ENCODE measurements at places on chromosomes 5 and 9.

- no peak for DNase-seq
These were observed 10.4 kb downstream of the TRIM14 start for GRCh38 chr9:98108531-98109031.

DNA sequence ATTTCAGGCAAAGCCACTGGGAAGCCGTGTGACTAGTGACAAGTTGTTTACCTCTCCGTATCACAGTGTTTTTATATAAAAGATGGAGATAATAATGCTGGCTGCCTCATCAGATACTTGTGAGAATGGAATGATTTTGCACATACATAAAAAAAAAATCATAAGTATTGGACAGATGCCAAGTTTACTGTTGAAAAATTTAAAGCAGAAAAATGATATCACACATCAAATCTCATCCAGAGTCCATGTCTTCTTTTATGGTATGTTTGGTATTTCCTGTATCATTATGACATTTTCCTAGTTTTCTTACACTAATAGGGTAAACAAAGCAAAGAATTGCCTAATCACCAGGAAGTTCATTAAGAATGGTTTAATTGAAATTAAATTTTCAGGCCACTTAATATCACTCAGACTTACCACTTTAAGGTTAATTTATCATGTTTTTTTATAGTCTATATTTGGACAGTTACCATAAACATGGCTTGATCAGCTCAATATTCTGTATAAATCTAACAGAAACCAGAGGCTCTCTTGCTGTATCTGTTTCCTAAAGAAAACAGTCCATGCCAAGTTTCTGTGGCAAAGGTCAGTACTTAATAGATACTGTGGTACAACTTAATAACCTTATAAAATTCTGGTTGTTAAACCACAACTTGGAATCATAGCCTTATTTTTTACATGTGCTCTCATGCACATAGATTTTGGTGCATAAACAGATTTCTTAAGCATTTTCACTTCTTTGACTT, 656.5 kb upstream of the RIOK2 start:
- no peak for DNase-seq

DNA sequence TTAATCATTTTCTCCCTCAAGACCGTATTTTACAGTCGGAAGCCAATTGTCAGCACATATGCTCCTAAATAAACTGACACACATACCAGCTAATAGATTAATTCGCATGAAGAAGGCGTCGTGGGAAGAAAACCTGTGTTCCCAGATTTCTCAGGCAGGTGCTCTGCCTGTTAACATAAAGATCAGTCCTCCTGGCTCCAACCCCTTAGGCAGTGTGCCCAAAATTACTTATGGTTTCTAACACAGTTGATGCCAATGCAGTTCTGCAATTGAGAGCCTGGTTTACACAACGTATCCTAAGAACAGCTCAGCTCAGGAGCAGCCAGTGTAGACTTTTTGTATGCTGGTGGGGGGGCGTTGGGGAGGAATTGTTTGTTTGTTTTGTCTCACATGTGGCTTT, 208.3 kb downstream of the ENC1 start:
- DNase-seq = peak; percentile 60

DNA sequence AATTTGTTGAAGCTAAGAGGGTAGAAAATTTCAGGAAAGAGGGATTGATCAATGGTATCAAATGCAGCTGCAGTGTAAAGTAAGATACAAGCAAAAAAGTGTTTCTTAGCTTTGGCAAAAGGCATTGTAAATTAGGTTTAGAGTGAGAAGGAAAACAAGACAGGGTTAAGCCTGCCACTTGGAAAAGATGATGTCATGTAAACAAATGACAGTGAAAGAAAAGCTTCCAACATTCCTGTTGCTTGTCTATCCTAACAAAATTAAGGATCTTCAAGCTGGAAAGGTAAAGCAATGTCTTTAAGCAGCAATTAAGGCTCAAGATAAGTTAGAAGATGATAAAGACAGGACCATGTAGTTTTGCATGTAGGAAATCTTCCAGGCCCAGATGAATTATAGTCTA, 139.1 kb upstream of the PPP2R2B start:
- DNase-seq = no peak

DNA sequence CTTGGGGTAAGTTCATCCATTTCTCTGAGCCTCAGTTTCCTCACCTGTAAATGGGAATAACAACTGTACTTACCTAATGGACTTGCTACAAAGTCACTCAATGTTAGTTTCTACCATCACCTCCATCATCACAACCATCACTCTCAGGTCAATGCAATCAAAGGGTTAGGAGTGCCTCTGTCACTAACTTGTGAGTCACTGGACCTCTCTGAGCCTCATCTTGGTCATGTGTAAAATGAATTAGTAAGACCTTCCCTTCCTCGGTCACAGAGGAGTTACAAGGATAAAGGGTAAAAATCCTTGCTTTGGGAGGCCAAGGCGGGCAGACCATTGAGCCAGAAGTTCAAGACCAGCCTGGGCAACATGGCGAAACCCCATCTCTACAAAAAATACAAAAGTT, 12.8 kb downstream of the FABP6 start:
- no peak for DNase-seq

DNA sequence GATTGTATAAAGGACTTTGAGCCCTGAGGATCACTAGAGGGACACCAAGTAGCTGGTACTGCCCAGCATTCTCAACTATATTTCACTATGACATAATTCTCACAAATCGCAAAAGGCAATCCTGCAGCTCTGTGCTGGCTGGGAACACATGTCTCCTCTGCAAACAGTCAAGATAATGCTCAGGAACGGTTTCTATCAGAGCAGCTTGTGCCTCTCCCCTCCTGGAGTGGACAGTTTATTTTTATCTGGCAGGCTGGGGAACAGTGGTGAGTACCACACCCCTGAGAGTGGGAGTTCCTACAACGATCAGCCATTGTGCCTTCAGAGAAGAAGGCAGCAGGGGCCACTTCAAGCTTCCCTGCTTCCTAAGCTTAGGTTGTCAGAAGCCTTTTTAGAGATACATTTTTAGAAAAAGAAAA, 65.8 kb downstream of the ERAP1 start:
- DNase-seq = no peak

- DNase-seq = no peak
These were observed 68.0 kb upstream of the HSPA9 start for GRCh38 chr5:138643040-138643791.

- peak; percentile 33 for DNase-seq
These were observed 43.6 kb upstream of the C5orf46 start for GRCh38 chr5:147949711-147950573.

DNA sequence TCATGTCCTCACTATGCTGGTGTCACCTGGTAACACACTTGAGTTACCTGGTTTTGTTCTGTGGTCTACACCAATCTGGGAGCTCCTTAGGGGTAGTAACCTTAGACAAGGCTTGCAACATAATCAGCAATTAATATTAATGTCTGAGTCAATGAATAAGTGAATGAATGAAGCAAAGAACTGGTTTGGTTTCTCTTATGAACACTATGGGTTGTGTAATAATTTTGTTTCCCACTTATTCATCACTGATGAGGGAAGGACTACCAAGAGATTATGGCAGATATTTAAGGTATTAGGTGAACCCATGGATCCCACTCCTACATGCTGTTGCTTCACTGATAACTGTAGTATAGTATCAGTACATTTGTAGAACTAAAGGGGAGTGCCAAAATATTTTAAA, 116.0 kb downstream of the SLC12A2 start:
- DNase-seq = no peak

DNA sequence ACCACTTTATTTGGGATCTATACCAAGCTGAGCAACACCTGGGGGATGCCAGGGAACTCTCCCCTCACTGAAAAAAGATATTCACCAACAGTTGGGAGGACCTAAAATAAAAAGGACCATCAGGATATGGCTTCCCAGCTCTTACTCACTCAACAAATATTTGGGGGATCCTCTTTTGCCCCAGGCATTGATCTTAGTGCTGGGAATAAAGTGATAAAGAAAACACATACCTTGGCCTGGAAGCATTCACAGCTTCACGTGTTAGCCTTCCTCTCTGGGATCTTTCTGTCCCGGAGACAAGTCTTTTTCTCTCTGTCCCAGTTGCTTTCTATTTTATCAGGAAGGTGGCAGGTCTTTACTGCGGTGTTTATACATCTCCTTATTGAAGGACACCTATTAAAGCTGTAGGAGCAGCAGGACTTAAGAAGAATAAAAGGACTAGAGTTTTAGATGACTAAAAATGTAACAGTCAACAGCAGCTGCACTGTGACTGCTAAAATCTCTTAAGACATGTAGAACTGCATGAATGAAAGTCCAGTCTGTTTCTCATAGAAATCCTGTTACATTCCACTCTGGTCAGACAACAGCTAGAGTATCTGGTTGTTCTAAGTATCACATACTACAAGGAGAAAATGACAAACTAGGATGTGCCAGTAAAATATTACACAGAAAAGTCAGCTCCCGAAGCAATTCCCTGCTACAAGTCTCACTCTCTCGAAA, 90.0 kb upstream of the ITGA2 start:
- no peak for DNase-seq

DNA sequence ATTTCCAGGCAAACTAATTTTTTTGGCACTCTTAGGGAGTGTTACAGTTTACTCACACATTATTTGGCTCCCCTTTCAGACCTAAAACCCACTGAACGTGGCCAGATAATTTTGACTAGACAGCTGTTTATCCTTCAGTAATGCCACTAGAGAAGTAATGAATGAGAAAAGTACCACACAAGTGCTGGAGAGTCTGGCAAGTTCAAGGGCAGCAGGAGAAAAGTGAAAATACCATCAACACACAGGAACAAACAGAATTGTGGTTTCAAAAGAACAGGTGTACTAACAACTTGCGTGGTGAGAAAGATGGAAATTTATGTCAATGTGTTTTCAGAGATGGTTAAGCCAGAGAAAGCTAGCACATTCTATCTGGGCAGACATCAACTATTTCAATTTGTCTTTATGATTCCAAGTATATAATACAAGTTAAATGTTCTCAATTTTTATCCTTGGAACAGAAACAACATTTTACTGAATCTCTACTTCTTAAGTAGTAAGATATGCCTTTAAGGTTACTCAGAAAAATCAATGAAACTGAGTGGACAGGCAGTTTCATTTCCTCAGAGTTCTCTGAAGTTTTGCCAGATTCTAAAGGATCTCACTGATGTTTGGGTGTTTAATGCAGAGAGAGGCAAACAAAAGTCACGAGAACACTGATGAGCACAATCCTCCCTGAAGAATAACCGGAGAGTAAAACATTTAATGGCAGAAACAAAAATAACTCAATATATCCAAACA, 91.0 kb downstream of the ARSB start:
- DNase-seq = no peak

GRCh38 chr9:133359399-133360175, 3.2 kb downstream of the SURF2 start:
- DNase-seq = peak; percentile 16

- no peak for DNase-seq
These were observed 177.3 kb downstream of the FGF1 start for GRCh38 chr5:142508591-142508990.

DNA sequence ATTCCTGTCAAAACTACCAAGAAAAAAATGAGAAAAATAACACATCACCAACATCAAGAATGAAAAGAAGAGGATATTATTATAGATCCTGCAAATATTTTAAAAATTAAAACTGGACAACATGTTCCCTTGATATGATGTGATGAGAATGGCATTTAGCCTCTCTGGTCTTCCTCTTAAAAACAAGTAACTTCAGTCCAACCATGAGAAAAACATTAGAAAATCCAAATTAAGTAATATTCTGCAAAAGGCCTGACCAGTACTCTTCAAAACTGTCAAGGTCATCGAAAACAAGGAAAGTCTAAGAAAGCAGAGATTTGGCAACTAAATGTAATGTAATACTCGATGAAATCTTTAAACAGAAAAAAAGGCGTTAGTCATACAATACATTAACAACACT, 167.1 kb upstream of the SNX2 start:
- DNase-seq = no peak

DNA sequence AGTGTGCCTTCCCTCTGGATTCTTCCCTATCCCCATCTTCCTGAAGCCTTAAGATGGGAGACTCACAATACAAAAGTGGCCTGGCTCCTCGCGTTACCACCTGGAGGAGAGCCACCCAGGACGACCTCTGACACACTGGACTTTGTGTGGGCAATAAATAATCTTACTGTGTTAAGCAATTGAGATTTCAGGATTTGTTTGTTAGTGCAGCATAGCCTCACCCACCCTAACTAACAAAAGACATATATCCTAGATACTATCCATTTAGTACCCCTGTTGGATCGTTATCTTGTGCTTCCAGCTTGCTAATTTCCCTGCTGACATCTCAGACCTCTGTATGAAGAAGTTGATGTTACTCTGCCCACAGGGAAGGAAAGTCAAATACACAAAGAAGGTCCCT, 7.9 kb downstream of the GABBR2 start:
- DNase-seq = no peak
